ENCODE measurements at places on chromosomes 1 and 21.

DNA sequence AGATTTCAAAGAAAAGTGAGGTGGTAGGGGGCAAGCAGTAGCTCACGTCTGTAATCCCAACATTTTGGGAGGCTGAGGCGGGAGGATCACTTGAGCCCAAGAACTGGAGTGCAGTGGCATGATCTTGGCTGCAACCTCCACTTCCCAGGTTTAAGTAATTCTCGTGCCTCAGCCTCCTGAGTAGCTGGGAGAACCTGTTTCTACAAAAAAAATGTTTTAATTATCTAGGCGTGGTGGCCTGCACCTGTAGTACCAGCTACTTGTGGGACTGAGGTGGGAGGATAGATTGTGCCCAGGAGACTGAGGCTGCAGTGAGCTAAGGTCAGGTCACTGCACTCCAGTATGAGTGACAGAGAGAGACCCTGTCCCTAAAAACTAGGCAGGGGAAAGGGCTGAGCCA, 2.6 kb upstream of the TSPAN1 start:
- H3K36me3 ChIP-seq: no peaks in the 10 kb centered on the region
- H3K27ac ChIP-seq: no peak overlapping the region
- H3K27me3 ChIP-seq: peaks cover 1% of the 10 kb centered on the region

DNA sequence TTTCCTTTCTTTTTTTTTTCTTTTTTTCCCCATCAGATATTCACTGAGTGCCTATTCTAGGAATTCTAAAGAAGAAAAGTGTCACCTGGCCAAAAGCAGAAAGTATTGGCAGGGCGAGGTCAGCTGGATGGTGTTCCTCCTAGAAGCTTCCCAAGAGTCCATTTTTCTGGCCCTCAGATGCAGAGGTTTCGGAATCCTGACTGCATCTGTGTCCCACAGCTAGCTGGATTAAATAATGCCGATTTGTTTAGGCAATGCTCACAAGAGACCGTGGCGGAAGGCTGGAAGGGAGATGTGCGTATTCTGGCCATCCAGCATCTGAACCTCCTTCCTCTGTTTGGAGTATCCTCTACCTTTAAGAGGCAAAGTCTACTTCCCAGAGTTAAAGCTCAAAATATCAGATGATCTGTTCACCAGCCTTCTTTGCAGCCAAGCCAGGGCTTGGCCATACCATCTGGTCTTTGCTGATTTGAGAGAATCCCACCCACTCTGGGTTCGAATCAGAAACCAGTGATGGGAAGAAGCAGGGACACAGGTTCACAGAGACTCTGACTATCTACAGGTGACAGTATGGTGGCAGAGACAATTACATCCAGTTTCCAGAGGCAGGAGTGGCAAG, 5.4 kb upstream of the TENT5C start:
- no peak for DNase-seq
- H3K27ac ChIP-seq: no peak overlapping the region
- H3K36me3 ChIP-seq: no peaks in the 10 kb centered on the region
- H3K27me3 ChIP-seq: no peaks in the 10 kb centered on the region

GRCh38 chr1:45827256-45827655, 23.8 kb downstream of the MAST2 start:
- peaks cover 7% of the 10 kb centered on the region for H3K4me1 ChIP-seq
- peaks cover 16% of the 10 kb centered on the region for H3K36me3 ChIP-seq
- DNase-seq: no peak
- no peak overlapping the region for H3K4me3 ChIP-seq
- H3K27me3 ChIP-seq: no peaks in the 10 kb centered on the region

DNA sequence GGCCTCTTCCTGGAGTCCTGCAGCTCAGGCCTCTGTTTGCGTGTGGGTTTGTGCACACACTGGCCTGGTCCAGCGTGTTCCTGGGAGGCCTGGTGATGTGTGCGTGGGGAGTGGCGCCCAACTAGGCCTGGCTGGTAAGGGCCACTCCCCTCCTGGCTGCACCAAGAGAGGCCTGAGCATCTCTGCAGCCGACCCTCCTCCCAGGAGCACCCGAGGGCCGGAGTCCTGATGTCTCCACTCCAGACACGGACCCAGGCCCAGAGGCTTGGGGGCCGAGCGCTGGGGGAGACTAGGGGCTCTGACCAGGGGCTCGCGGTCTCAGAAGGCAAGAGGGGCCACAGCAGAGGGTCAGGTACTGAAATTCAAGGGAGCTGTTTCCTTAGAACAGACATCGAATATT, 33.3 kb downstream of the MORN1 start:
- H3K27me3 ChIP-seq: peaks cover 2% of the 10 kb centered on the region
- H3K4me1 ChIP-seq: peaks cover 4% of the 10 kb centered on the region
- H3K36me3 ChIP-seq: peaks cover 17% of the 10 kb centered on the region
- H3K4me3 ChIP-seq: no peak overlapping the region

DNA sequence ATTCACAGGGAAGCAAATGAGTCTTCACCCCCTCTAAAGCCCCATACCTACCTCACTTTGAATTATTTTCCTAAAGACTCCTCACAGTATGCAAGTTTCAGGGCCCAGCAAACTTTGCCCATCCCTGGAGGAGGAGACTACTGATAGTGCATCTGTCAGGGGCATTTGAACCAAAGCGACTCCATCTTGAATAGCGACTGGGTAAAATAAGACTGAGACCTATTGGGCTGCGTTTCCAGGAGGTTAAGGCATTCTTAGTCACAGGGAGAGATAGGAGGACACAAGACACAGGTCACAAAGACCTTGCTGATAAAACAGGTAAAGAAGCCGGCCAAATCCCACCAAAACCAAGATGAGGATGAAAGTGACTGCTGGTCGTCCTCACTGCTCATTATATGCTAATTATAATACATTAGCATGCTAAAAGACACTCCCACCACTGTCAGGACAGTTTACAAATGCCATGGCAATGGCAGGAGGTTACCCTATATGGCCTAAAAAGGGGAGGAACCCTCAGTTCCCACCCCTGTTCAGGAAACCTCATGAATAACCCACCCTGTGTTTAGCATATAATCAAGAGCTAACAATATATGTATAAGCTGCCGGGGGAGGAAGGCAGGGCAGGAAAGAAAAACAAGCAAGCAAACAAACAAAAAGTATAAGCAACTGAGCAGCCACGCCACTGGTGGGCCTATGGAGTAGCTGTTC, 3.3 kb upstream of the PKNOX1 start:
- peaks cover 3% of the 10 kb centered on the region for H3K4me1 ChIP-seq
- DNase-seq: no peak
- no peak overlapping the region for H3K27ac ChIP-seq
- H3K4me3 ChIP-seq: no peak overlapping the region

DNA sequence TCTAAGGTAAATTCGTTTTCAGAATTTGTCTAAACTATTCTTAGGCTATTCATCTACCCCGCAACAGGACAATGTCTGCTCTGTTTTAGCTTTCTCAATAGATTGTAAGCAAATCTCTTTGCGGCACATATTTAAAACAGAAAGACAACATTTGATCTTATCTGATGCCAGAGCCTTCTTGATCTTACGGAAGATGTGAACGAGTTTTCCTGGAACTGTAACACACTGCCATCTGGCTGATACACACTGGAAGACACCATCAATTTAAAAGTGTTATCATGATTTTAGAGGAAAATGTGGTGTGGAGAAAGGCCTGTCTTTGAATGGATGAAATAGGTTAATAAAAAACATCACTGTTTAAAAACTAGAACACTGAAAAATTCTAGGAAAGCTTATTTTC, 36.1 kb downstream of the COA6 start:
- DNase-seq: no peak
- H3K4me3 ChIP-seq: no peak overlapping the region
- H3K4me1 ChIP-seq: no peaks in the 10 kb centered on the region
- H3K27me3 ChIP-seq: no peaks in the 10 kb centered on the region
- peaks cover 24% of the 10 kb centered on the region for H3K36me3 ChIP-seq

GRCh38 chr1:157523774-157524493, 28.4 kb downstream of the FCRL5 start:
- peak overlapping the region; percentile 37 for H3K4me3 ChIP-seq
- H3K27ac ChIP-seq: peak overlapping the region; percentile 58
- H3K36me3 ChIP-seq: peaks cover 10% of the 10 kb centered on the region
